D341Med (cell line): ENCODE measurements at places on chromosomes 1 and 21.

DNA sequence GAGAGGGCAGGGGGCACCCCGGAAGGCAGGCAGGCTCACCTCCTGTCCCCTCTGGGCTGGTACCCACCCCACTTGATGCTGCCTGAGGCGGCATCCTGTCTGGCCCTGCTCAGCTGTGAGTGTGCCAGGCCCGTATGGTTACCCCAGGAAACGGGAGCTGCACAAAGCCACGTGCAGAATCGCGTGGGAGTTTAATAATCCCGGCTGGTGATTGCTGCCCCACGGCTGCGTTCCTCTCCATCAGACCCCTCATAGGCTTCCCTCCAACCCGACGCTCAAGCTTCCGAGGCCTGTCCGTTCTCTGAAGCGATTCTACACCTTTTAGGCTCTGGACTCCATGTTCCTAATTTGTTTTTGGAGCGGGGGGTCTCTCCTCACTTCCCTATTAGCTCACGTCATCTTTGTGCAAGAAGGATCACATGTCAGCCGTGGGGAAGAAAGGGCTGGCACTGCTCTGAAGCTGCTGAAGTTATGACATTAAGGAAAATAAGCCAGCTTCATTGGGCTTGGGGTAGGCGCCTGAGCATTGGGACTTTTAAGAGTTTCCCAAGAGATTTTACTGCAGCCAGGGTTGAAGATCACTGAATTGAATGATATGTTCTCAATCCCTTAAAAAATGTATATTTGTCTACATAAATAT is 1.1 kb upstream of the B3GALT5 start:
- no peak for DNase-seq

- no peak for DNase-seq
Measured at GRCh38 chr1:23588749-23589548, 29.6 kb upstream of the ID3 start.

DNA sequence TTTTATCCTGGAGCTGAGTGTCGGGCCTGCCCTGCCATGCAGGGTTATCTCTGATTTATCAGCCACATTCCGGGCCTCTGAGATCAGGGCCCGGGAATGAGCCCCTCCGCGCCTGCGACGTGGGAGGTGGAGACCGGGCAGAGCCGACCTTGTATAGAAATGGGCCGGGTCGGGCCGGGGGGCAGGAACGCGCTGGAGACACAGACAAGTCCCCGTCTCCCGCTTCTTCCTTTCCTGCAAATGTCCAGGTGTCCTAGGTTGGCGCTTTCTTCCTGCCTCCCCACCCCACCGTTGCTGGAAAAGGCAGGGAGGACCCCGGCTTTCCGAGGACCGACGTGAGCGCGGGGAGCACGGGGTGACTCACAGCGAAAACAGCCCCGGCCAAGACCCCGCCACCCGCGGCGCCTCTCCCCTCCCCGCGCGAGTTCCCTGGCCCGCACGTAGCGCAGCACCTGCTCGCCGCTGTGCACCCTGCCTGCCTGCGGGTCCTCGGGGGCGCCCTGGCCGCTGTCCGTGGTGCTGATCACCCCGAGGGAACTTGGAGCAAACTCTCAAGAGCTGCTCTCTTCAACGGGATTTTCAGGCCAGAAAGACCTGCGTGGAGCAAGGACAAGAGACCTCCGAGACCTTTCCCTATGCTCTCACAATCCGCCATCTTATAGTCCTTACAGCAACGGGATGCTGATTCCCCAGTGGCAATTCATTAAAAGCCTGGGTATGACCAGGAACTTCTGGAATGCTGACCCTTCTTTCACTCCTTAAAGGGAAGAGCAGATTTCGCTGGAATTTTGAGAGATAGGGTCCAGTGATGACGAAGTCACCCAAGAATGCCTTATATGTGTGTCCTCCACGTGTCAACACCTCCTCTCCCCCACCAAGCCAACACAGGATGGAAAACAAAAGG is 475 bp upstream of the NPPB start:
- DNase-seq: no peak

DNA sequence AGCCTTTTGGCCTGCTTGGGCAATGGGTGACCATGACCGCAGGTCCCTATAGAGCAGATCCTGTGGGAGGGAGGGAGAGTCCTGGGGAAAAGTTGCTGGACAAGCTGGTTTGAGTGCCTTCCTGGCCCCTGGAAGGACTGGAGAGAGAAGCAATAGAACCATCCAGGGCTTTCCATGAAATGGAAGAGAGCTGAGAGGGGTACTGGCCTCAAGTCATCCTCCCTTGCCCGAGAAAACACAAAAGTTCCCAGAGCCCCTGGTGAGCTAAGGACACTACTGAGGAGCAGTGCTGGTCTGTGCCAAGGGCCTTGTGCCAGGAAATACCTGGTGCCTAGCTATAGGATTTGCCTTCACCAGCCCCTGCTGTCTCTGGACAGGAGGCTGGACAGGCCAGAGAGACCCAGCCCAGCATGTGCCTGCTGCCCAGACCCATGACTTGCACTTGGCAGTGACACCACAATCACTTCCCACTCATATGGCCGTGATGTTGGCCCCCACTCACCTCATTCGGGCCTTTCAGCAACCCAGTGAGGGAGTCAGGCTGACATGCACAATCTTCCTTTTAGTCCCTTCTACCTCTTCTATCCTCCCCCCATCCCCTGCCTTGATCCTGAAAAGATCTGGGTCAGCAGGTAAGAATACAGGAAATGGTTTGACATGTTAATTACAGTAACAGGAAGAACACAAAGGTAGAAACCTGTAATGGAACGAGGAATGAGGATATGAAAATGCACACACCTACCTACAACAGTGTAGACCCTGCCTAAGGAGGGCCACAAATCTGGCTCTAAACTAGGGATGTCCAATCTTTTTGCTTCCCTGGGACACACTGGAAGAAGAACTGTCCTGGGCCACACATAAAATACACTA is 7.0 kb downstream of the SH3BP5L start:
- DNase-seq: no peak

DNA sequence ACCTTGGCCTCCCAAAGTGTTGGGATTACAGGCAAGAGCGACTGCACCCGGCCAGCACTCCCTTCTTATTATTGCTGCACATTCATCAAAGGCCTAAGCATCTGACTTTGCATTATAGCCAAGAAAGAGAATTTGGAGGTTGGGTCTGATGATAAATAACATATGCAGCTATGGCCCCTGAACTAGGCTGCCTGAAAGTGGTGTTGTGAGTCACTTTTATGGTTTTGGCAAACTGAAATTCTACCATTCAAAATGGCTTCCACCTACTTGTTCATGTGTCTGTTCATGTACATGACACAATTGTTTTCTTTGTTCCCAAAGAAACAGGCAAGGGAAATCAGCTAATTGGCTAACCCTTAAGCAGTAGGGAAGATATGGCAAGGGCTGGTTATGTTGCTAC is 25.0 kb upstream of the UAP1 start:
- DNase-seq: no peak

DNA sequence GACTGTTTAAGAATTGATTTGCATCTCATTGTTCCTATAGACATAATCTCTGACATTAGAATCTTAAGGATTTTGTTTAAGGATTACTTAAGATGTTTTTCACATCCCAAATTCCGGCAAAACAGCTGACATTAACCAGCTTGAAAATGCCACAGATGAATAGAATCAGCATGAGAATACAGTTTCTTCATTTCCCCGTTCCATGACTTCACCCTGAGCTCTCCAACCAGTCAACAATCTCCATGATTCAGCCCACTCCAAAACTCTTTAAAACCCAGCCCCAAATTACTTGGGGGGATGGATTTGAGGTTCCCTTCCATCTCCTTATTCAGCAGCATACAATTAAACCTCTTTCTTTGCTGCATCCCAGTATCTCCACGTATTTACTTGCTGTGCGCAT is 201.0 kb downstream of the LYPLAL1 start:
- no peak for DNase-seq

DNA sequence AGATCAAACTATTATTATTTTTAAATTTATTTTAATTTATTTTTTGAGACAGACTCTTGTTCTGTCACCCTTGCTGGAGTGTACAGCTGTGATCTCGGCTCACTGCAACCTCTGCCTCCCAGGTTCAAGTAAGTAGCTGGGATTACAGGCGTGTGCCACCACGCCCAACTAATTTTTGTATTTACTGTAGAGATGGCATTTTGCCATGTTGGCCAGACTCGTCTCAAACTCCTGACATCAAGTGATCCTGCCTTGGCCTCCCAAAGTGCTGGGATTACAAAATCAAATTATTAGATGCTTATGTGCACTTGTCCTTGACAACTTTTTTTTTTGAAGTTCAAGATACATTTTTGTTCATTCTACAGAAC is 15.4 kb downstream of the LIN9 start:
- DNase-seq: no peak

DNA sequence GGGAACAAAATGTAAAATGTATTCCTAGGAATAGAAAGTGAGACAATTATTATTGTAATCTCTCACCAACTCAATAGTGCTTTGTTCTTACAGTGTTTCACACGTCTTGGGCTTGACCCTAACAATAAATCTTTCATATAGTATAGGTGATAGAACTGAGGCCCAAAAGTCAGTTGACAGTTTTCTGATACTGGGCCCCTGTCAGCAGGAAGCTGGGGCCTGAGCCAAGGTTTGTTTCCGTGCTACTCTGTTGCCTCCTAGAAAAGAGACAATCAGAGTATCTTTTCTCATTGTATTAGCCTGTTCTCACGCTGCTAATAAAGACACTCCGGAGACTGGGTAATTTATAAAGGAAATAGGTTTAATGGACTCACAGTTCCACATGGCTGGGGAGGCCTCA is 5.0 kb downstream of the RRP1B start:
- no peak for DNase-seq

DNA sequence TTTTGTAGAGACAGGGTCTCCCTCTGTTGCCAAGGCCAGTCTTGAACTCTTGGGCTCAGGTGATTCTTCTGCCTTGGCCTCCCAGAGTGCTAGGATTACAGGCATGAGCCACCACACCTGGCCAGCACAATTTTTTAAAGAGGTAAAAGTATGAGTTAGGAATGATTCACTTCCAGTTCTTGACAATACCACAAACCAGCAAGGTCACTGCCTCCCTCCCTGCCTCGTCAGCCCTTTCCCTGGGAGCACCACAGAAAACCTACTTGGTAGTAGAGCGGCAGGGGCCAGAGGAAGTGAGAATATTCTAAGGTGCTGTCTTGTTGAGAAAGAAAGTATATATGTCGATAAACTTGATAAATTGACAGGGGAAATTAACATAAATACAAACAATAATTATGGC is 10.8 kb upstream of the CDA start:
- DNase-seq: no peak

DNA sequence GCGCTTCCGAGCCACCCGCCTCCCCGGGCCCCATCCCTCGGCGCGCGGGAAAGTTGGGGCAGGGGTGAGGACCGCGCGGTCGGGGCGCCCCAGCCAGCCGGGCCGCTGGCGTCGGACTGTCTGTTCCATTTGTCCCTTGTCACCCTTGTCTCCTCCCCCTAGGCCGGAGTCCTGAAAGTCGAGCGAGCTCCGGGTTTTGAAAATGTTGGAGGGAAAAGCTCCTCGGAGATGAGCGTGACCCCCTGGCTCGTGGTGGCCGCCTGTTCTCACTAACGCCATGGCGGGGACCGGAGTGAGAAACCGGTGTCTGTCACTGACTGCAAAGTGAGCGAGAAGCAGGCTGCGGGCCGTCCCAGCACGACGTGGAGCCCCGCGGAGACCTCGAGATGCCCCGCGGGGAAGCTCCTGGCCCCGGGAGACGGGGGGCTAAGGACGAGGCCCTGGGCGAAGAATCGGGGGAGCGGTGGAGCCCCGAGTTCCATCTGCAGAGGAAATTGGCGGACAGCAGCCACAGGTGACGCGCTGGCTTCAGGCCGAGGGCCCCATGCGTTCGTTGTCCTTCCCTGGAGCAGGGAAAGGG is 491 bp downstream of the PER3 start:
- DNase-seq: no peak

- no peak for DNase-seq
Measured at GRCh38 chr1:60488847-60489246, 415.3 kb upstream of the C1orf87 start.

DNA sequence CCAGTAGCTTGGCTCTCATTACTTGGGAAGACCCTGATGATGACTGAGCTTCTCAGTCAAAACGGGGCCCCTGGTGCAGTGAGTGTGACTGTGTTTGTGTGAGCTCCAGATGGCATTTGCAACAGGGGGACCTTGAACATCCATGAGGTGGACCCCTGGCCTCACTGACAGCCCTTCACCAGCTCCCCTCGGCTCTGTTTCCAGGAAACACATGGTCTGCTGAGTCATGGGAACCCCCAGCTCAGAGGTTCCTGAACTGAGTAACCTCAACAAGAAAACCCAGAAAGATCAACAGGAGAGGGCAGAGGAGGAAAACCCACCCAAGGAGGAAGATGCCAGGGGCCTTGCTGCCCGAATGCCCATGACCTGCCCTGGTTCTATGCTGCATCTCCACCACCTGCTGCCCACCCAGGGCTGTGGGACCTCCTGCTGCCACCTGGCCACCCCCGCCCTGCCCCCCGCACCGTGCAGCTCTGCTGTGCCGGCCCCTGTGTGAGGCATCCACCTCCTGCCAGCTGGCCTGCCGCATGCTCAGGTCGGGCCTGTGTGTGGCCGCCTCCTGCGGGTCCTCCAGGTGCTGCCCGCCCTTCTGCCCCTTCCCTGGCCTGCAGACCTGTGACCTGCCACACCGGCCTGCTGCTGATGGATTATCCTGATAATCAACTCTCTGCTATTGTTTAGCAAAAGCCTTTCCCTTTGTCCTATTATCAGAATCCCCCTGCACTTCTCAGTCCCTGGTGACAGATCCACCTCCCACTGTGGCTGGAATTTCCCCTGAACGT is 4.2 kb upstream of the KRTAP12-1 start:
- no peak for DNase-seq
